ENCODE measurements at places on chromosomes 2 and 18. TPM values are rescaled to one million over a fixed set of nuclear protein-coding genes. Genes with fewer than 3 reads are reported as not detected.

DNA sequence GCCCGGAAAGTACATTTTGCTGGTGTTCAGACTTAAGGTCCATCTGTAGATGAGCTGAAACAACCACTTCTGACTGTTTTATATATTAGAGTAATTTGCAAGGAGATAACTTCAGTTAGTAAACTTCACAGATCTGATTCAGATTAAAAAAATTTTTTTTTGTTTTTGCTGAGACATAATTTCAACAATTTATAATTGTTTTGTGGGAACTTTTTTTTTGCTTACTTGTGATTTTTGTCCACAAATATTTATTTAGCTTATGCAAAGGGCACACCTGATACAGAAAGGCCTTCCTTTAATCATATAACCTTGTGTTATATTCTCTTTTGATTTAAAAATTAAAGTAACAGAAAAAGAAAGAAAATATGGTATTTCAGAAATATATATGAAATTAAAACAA is 9.6 kb upstream of the SCN9A start:
- no peaks in the 10 kb centered on the region for H3K27me3 ChIP-seq
- DNase-seq, result no peak
- H3K4me3 ChIP-seq, result no peak overlapping the region

Gene GALNT14
- total RNA-seq, result 1.6 TPM

Gene TMEM198
- 3.2 TPM for total RNA-seq

GRCh38 chr18:54157646-54158385 is 66.7 kb downstream of the MBD2 start:
- no peak overlapping the region for H3K4me3 ChIP-seq
- H3K4me1 ChIP-seq, result peaks cover 2% of the 10 kb centered on the region
- peaks cover 75% of the 10 kb centered on the region for H3K36me3 ChIP-seq
- DNase-seq, result no peak
- H3K27ac ChIP-seq, result no peak overlapping the region

- H3K4me3 ChIP-seq, result no peak overlapping the region
- no peaks in the 10 kb centered on the region for H3K27me3 ChIP-seq
- DNase-seq, result no peak
- H3K4me1 ChIP-seq, result no peaks in the 10 kb centered on the region
Measured at GRCh38 chr18:51619283-51619682, 421.8 kb upstream of the MEX3C start.

Data from Karpas-422 (cell line).